ENCODE measurements at places on chromosomes 4 and X. TPM values are rescaled to one million over a fixed set of nuclear protein-coding genes. Genes with fewer than 3 reads are reported as not detected.

The IDS gene
- total RNA-seq: 26.6 TPM

The TMEM156 gene
- total RNA-seq: 11.5 TPM

The NEIL3 gene
- total RNA-seq: 1.3 TPM

The LUZP4 gene
- not detected for total RNA-seq

The SASH3 gene
- not detected for total RNA-seq

The RBM47 gene
- total RNA-seq: 70.5 TPM

The ARHGAP4 gene
- total RNA-seq: 6.7 TPM

The AWAT2 gene
- total RNA-seq: not detected

The CNKSR2 gene
- total RNA-seq: 0.43 TPM

The L1CAM gene
- total RNA-seq: 0.85 TPM

The SLC2A9 gene
- total RNA-seq: 102 TPM

The IQCM gene
- total RNA-seq: not detected

The P2RY4 gene
- not detected for total RNA-seq

The TSPAN7 gene
- 1.3 TPM for total RNA-seq

The ZDHHC9 gene
- 24.1 TPM for total RNA-seq

The GPC3 gene
- total RNA-seq: under 0.01 TPM

The RAB33B gene
- 10.4 TPM for total RNA-seq
